ENCODE measurements at places on chromosomes 11 and 22.

DNA sequence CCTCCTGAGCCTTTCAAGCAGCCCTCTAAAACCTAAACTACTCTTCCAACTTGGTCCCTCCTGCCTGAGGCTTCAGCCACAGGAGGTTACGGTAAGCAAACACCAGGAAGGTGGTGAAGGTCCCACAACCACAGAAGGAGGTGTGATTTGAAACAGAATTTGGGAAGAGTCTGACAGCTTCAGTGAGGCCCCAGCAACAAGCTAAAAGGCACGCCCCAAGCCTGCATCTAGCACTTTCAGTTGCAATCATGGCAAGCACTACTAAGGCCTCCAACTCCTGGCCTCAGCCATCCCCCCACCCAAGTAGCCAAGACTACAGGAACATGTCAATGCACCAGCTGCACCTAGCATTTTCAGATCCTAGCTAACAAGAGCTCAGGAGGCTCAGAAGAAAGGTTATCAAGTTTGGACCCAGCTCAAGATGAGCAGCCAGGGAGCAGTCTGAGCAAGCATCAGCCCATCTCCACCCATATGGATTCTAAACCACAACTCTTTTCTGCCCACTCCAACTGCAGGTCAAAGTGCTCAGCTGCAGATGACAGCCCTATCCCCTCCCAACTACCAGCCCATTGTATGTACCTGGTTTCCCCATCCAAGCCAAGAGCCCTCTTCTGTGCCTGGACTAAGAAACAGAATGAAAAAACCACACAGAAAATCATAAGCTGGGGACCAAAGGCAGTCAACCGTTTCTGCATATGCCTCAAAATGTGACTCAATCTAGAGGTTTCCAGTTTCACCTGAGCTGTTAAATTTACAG is 10.4 kb upstream of the AHNAK start:
- no peak for DNase-seq
- peaks cover 26% of the 10 kb centered on the region for H3K4me1 ChIP-seq
- H3K27me3 ChIP-seq: no peaks in the 10 kb centered on the region
- H3K27ac ChIP-seq: peak overlapping the region; percentile 99
- H3K4me3 ChIP-seq: no peak overlapping the region

- H3K36me3 ChIP-seq: no peaks in the 10 kb centered on the region
- peaks cover 6% of the 10 kb centered on the region for H3K27me3 ChIP-seq
- no peak overlapping the region for H3K27ac ChIP-seq
- H3K4me3 ChIP-seq: no peak overlapping the region
Observed at GRCh38 chr11:44344423-44344820, 34.5 kb upstream of the ALX4 start.

DNA sequence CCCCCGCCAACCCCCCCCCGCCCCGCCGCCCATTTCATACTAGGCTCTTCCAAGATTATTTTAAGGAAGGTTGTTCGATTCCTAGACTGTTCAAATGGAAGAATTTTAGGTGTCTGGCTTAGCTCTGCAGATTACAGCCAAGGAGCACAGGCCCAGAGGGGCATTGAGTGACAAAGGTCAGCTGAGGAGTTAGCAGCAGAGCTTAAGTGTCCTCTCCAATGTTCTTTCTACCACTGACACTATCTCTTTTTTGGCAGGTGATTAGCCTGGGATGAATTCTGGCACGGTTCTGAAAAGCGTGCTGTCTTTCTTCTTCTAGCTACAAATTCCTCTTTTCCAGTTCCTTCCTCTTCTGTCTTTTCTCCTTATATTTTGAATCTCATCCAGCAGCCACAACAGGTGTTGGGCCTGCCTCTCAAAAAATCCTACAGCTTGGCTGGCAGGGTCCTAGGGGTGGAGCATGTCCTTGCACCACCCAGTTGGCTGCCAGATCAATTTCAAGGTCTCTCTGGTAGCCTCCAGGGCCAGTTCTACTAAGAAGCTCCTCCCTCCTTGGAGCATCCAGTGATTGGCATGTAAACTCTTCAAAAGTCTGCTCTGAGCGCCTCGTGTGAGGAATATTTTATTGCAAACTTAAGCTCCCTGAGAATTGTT is 23.0 kb downstream of the KCNE3 start:
- H3K27me3 ChIP-seq: no peaks in the 10 kb centered on the region
- no peak for DNase-seq
- no peak overlapping the region for H3K4me3 ChIP-seq
- no peak overlapping the region for H3K27ac ChIP-seq
- peaks cover 6% of the 10 kb centered on the region for H3K4me1 ChIP-seq

DNA sequence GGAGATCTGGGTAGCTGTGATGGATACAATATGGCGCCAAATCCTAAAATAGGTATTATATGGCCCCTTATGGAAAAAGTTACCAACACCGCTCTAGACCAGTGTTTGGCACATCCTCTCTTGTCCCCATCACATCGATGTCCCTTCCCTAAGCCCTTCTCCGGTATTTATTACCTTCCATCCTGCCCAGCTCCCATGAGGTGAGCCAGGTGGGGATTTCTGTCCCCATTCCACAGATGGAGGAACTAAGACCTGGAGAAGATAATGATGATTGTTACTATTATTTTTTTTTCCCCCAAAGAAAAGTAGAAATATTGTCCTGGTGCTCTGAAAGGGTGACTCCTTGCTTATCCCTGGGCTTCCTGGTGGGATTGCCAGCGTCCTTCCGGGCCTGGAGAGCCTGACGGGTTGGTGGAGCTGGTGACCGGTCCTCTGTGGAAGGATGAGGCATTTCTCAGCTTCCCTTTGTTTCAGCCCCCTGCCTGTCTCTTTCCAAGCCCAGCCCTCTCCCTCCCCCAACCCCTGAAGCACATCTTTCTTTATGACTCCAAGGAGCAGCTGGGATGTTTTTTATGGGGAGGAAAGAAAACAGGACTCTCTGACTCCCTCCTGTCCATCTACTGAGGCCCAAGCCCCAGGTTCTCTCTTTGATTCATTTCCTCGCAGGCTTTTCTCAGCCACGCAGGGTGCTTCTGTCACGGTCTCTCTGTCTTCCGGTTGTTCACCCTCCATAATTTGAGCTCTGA is 65.4 kb downstream of the TP53I11 start:
- DNase-seq: no peak
- H3K4me3 ChIP-seq: no peak overlapping the region
- no peaks in the 10 kb centered on the region for H3K4me1 ChIP-seq
- H3K36me3 ChIP-seq: no peaks in the 10 kb centered on the region

- H3K27ac ChIP-seq: no peak overlapping the region
- peaks cover 6% of the 10 kb centered on the region for H3K4me1 ChIP-seq
- no peaks in the 10 kb centered on the region for H3K36me3 ChIP-seq
- DNase-seq: peak; percentile 87
- no peaks in the 10 kb centered on the region for H3K27me3 ChIP-seq
Observed at GRCh38 chr11:56841210-56841810, 92.8 kb upstream of the OR9G4 start.

DNA sequence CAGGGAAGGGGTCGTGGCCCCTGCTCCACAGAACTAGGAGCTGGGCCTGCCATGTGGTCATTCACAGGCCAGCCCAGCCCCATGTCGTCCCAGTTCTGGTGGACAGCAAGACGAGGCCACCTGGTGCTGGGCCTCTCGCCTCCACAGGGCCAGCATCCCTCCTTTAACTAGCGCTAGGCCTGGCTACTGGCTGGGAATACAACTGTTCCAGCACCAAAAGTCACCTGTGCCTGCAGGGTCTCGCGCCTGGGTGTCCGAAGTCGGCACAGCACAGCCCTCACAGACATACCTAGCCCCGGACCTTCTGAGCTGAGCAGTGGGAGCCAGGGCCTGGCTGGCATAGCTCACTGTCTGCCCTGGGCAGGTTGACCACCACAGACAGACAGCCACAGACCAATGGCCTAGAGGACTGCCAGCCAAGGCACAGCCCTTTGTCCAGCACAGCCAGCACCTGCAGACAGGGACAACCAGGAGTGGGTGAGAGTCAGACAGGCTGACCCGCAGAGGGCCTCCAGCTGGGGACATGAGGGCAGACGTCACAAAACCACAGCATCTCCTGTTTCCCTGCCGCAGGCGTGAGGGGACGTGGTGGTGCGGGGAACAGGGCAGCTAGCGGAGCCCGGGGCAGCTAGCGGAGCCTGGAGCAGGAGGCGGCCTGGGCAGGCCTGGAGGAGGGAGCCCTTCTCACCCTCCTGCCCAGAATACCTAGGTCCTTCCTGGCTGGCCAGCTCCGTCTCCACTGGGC is 27.2 kb upstream of the TH start:
- no peak overlapping the region for H3K4me3 ChIP-seq
- H3K4me1 ChIP-seq: no peaks in the 10 kb centered on the region
- DNase-seq: no peak
- no peaks in the 10 kb centered on the region for H3K27me3 ChIP-seq
- no peak overlapping the region for H3K27ac ChIP-seq

DNA sequence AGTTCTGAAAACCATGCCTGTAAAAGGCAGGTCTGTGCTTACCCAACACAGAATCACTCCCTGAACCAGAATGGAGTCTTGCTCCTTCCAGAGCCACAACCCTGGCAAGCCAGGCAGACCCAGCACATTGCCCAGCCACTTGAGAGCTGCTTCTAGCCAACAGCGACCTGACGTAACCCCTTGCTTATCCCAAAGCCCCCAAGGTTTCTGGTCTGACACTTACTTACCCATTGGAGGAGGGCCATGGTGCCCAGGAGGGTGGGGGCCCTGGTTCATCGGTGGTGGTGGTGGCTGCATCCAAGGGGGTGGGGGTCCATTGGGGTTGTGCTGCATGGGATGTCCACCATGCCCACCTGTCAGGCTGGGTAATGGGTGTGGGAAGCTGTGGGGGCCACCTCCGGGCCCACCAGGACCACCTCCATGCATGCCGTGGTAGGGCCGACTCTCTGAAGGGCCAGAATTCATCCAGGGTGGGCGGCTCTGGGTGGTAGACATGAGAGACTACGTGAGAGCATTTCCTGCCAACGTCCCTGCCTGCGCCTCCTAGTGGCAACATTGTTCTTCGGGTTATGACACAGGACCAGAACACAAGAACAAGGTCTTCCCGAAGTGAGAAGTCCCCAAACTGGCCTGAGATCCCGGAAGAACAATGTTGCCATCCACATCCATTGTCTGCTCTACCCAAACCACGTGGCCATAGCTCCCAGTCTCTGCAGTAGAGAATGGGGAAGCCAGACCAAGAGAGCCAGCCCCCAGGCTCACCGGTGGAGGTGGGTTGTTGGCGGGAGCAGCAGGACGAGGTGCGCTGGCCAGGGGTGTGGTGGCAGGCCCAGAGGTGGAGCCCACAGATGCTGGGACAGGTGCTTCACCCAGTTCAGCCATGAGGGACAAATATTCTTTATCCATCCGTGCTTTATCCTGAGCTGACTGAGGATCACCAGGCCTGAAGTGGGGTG is 7.8 kb upstream of the PYGM start:
- no peaks in the 10 kb centered on the region for H3K27me3 ChIP-seq
- no peak overlapping the region for H3K27ac ChIP-seq
- peak; percentile 67 for DNase-seq
- H3K36me3 ChIP-seq: peaks cover 77% of the 10 kb centered on the region
- H3K4me3 ChIP-seq: no peak overlapping the region

GRCh38 chr22:47008208-47008885 is 245.9 kb downstream of the TBC1D22A start:
- H3K4me1 ChIP-seq: no peaks in the 10 kb centered on the region
- H3K36me3 ChIP-seq: peaks cover 9% of the 10 kb centered on the region
- no peak overlapping the region for H3K27ac ChIP-seq
- no peak for DNase-seq
- H3K27me3 ChIP-seq: no peaks in the 10 kb centered on the region
- H3K4me3 ChIP-seq: no peak overlapping the region

GRCh38 chr11:72764503-72764902 is 12.3 kb upstream of the ARAP1 start:
- H3K27me3 ChIP-seq: no peaks in the 10 kb centered on the region
- peak; percentile 42 for DNase-seq
- no peak overlapping the region for H3K4me3 ChIP-seq
- H3K36me3 ChIP-seq: no peaks in the 10 kb centered on the region

DNA sequence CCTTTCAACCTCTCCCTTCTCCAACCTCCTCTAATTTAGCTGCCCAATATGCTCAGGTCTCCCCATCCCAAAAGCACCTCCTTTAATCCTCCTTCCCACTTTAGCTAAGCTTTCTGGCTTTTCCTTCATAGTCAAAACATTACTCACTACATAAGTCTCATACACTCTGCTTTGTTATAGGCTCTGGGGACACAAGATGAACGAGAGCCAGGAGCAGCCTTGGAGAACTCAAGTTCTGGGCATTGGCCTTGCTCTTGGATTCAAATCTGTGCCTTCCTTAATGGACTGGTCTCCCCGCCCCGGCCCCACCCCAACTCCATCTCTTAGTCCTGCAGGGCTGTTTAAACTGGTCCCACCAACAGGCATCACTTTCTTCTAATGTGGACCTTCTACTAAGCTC is 11.4 kb upstream of the HPX start:
- H3K27me3 ChIP-seq: no peaks in the 10 kb centered on the region
- H3K4me3 ChIP-seq: no peak overlapping the region

- DNase-seq: no peak
- H3K27me3 ChIP-seq: no peaks in the 10 kb centered on the region
- H3K4me1 ChIP-seq: peaks cover 8% of the 10 kb centered on the region
- H3K36me3 ChIP-seq: peaks cover 5% of the 10 kb centered on the region
- H3K27ac ChIP-seq: no peak overlapping the region
Observed at GRCh38 chr22:33653532-33654063, 266.7 kb downstream of the LARGE1 start.

DNA sequence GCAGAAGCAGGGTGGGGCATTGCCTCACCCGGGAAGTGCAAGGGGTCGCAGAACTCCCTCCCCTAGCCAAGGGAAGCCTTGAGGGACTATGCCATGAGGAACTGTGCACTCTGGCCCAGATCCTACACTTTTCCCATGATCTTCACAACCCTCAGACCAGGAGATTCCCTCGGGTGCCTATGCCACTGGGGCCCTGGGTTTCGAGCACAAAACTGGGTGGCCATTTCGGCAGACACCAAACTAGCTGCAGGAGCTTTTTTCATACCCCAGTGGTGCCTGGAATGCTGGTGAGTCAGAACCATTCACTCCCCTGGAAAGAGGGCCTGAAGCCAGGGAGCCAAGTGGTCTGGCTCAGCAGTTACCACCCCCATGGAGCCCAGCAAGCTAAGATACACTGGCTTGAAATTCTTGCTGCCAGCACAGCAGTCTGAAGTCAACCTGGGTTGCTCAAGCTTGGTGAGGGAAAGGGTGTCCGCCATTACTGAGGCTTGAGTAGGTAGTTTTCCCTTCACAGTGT is 573.7 kb upstream of the ANO3 start:
- no peaks in the 10 kb centered on the region for H3K36me3 ChIP-seq
- no peak overlapping the region for H3K4me3 ChIP-seq
- no peak for DNase-seq
- H3K27me3 ChIP-seq: no peaks in the 10 kb centered on the region

DNA sequence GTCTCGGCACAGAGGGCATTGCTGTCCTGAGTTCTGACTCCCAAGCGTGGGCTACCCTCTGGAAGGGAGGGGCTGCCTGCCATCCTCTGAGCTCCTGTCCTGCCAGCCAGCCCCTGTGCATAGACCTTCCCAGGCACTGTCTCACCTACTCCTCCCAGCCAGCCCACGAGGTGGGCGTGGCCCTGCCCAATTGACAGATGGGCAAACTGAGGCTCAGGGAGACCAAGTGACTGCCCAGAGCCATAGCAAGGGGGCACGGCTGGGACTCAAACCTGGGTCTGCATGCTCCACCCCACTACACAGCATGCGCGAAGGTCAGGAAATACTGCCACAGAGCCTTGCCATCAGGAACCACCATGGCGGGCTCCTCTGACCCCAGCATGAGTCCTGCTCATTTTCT is 29.4 kb upstream of the PRR5 start:
- no peak for DNase-seq
- no peaks in the 10 kb centered on the region for H3K36me3 ChIP-seq
- H3K4me3 ChIP-seq: no peak overlapping the region
- H3K4me1 ChIP-seq: peaks cover 3% of the 10 kb centered on the region
- no peaks in the 10 kb centered on the region for H3K27me3 ChIP-seq

GRCh38 chr11:64959498-64959897 is 12.4 kb downstream of the MAJIN start:
- H3K27me3 ChIP-seq: no peaks in the 10 kb centered on the region
- H3K36me3 ChIP-seq: no peaks in the 10 kb centered on the region
- H3K4me1 ChIP-seq: no peaks in the 10 kb centered on the region
- no peak overlapping the region for H3K27ac ChIP-seq
- no peak for DNase-seq
